HEK293T (cell line): ENCODE measurements at places on chromosomes 5 and 9.
A peak's percentile ranks its signal among the peaks of the same experiment; 100 is the strongest.

- DNase-seq = no peak
These were observed 12.4 kb upstream of the ARAP3 start for GRCh38 chr5:141694479-141694878.

DNA sequence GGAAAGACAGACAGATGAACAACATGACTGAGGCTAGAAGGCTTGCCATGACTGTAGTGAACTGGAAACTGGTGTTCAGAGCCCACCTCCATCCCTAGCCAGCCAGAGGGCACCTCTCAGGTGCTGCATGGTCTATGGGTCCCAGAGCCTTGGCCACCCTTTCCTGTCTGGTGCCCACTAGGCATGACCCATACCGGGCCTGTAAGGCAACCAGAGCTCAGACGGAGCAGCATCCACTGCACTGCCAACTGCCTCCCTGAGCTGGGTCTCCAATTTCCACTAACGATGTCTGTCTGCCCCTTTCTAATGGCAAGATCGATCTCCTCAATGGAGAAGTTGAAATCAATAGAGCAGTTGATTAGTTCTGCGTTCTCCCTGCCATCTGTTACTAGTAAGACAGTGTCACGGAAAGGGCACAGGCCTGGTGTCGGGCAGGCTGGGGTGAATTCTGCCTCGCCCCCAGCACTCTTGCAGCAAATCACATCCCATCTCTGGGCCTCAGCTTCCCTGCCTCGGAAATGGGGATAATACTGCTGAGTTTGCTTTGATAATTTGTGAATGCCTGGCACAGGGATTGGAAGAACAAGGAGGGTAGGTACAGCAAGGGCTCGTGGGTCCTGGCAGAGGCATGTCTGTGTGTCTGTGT, 172.3 kb upstream of the MVB12B start:
- no peak for DNase-seq

DNA sequence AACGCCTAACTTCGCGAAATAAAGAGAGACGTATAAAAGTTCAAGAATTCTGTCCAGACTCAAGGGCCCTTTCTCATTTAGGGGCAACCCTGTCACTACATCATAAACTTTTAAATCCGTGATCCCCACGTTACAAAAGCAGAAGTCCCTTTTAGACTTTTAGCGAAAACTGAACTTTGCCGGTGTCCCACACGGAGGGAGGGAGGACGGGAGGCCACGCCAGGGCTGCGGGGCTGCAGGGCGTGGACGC, 515 bp upstream of the F2R start:
- DNase-seq = no peak

- no peak for DNase-seq
These were observed 304.0 kb downstream of the PJA2 start for GRCh38 chr5:109105631-109106267.

DNA sequence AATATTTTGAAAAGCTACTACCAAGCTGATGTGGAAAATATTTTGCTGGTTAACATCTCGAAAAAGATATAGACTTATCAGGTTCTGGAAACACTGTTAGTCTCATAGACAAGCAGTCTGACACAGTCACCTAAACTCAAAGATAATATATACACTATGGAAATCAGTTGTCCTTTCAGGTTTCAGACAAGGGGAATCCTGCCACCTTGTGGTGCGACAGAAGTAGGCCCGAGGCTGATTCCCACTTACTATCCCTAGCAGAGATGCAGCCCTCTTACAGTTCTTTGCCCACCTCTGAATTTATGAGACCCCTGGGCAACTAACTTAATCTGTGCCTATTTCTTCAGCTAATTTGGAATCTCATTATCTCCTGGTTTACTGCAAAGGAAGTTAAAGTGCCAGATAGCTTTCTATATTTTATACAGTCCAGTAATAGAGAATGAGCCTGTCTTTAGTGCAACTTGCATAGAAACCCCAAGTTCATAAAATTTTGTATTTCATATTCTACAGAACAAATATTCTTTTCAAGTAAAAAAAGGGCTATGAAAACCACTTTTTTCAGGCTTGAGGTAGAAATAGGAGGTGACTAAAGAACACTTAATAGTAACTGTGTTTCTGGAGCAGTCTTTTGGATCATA, 16.9 kb downstream of the RAD1 start:
- DNase-seq = peak; percentile 67

DNA sequence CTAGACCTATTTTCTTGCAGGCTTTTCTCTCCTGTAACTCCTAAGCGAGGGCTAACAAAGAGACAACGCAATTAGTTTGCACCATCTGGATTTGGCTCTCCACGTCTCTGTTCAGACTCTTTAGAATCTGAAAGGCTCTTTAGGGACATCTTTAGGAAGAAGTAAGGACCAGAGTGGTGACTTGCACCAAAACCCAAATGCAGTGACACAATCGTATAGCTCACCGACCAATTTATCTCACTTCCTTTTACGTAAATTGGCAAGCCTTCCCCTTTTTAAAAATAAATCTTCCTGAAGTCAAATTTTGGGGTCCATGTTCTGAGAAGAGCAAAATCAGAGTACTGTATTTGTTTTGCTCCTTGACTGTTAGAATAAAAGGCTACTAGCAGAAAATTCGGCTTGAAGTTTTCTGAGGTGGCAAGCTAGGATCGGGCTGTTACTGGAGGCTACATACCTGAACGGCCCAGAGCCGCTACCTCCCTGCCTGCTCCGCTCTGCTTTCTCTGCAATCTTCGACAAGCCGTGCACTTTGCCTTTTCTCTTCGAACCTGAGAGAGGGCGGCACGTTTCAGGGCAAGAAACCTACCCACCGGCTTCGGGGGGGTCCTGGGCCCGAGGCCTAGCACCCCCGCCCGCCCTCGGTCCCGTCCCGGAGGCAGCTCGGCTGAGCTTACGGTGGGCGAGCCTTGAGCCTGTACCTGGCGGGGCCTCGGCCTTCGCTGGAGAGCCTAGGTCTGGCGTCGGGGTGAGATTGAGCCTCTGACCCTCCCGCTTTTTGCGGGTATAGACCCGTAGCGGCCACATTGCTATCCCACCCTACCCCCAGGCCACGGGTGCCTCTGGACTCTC, 537 bp downstream of the MEIKIN start:
- DNase-seq = no peak

DNA sequence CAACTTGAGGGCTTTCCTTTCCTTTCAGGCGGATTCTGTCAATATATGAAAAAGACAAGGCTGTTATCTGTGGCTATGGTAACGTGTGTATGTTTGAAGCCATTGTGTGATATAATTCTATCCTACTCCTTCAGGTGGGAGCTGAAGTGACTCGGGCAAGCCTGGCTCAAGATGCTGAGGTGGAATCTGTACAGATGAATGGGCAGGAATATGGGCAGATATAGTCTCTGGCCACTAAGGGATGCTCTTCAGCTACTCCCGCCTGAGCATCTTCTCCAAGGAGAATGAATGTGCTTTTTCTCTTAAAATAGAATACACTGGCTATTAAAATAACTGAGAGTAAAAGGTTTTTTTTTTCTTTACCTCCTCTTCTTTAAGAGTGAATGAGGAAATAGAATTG, 244.8 kb downstream of the ADGRV1 start:
- no peak for DNase-seq

- DNase-seq = peak; percentile 76
These were observed 12.8 kb downstream of the BTNL9 start for GRCh38 chr5:181052672-181053487.

DNA sequence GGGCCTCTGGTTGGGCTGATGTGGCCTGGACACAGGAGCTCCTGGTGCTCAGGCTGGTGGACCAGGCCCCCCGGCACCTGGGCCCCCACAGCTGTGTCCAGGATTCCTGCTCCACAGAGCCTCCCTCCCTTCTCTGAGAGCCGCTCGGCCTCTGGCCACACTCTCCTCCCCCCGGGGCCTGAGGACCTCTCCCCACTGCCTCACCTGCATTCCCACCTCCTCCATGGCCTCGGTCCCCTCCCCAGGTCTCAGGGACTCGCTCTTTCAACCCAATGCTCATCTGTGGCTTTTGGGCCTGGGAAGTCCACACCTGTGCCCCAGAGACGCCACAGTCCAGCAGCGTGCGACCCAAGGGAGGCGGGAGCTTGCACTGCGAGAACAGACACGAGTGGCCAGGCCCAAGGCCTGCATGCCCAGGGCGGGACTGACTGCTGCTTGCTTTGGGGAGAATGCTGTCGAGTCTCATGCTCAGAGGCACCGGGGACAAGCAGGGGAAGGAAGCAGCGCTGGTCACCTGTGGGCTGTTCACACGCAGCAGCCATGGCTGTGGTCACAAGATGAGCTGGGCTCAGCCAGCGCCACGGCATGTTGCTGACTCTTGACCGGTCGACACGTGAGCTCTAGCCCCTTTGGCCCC, 14.6 kb downstream of the PAEP start:
- no peak for DNase-seq

DNA sequence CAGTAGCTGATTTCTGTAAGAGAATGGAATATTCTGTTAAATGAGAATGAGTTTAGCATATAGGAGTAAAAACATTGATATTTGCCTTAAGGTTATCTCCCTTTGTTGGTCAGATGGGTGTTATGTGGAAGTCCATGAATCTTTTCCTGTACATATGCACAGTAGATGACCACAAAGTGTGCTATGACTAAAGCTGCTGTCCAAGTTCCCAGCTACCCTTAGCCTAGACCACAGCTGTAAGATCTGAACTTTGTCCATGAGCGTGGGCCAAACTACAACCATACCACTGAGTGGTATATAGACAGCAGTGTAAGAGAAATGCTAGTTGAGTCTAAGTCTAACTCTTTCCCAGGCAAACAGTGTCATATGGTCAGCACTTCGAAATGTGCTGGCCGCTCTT, 48.8 kb downstream of the CD180 start:
- DNase-seq = no peak

DNA sequence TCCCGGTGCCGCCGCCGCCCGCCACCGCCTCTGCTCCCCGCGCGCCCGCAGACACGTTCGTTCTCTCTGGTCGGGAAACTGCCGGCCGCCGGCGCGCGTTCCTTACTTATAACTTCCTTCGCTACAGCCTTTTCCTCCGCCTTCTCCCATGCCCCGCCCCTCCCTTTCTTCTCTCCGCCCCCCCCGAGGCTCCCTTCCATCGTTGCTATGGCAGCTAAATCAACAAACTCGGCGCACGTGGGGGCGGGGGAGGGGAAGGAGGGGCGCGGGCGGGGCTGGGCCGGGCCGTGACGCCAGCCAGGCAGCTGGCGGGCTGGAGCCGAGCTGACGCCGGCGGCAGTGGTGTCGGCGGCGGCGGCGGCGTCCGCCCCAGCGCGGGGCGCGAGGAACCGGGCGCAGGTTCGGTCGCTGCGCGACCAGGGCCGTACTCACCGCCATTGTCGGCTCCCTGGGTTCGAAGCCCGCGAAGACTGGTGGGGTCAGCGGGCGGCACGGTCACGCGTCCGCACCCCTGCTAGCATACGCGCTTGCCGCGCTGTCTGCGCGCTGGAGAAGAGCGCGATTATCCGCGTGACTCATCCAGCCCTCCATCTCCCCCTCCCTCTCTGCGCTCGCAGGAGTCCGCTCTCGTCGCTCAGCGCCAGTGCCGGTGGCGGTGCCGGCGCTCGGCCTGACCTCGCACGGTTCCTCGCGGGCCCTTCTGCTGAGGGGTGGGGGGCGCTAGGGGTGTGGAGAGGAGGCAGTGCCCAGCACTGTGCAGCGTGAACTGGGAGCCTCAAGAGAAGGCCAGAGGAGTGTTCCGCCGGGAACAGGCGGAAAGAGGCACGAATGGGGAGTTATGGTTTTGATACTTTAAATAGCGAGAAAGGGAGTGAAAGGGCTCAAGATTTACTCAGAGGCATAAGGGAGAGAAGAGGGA, at the start of gene KLF4:
TSS of gene KLF4 (minus strand) at position 83 of the 919 bp plus-strand sequence. CDS start 597 bp downstream, outside the sequence.
- DNase-seq = peak; percentile 92

GRCh38 chr5:135641734-135642487, 63.1 kb upstream of the CXCL14 start:
- DNase-seq = no peak

DNA sequence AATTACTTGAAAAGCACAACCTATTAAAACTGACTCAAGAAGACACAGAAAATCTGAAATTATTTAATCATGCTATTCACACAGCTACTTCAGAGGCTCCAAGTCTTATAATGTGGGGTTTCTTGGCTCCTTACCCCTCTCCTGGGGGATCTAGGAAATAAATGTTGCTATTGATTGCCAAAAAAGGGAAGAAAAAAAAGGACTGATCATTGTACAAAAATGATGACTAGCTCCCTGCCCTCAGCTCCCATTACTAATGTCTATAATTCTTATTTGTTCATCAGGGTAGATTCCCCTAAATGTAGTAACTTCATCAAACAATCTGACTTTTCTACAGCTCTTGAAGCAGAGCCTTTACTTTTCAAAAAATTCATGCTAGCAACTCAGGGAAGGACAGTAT, 3.3 kb upstream of the SMC5 start:
- DNase-seq = no peak

- no peak for DNase-seq
These were observed 62.1 kb downstream of the CETN3 start for GRCh38 chr5:90347462-90347861.

DNA sequence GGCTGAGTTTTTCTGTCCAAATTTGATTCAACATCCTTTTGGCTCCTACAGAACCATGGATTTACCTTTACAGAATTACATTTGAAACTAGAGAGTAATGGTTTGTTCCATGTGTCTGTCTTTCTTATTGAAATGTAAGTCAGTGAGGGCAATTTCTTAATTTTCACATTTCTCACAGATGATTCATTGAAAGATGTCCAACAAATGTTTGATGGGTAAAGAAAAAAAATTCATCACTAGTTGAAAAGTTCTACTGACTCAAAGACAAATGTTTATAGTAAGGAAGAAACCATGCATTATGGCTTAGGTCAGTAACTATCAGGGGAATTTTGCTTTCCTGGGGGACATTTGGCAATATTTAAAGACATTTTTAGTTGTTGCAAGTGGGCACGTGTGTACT, 131.6 kb upstream of the TRPM3 start:
- no peak for DNase-seq

GRCh38 chr9:135442075-135442474, 37.5 kb upstream of the PPP1R26 start:
- no peak for DNase-seq

GRCh38 chr5:53469946-53470687, 10.3 kb upstream of the FST start:
- no peak for DNase-seq

DNA sequence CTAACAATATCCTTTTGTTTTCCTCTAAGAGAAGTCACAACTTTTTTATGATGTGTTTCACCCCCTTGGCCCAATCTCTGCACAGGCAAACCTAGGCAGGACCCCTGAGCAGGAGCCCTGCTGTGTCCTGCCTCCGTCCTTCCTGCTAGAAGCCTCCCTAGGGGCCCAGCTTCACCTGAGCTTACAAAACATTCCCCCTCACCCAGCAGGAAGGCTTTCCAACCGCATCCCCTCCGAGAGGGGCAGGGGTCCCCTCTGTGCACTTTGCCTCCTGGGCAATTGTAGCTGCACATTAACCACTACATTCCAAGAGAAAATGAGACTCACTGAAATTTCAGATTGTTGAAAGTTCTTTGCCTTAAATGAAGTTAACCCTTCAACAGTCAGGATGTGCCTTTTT, 176.2 kb downstream of the IRX2 start:
- DNase-seq = no peak

DNA sequence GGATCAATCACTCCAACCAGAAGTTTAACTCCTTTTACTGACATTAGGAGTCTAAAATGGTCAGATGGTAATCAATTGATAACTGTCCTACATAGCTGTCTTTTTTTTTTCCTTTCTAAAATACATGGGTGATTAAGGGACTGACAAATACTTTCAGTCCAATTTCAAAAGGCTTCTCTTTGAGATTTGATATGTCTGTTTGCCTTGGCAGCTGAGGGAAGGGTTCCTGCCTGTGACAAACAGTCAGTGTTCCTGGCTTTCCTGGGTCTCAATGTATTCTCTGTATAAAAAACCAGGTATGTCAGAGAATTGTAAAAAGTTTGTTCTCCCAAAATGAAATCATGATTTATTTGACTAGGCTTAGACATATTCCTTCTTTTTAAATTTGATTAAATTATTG, 84.5 kb downstream of the MEGF10 start:
- no peak for DNase-seq
